ENCODE measurements at places on chromosomes 12 and 14. TPM values are rescaled to one million over a fixed set of nuclear protein-coding genes. Genes with fewer than 3 reads are reported as not detected.

DNA sequence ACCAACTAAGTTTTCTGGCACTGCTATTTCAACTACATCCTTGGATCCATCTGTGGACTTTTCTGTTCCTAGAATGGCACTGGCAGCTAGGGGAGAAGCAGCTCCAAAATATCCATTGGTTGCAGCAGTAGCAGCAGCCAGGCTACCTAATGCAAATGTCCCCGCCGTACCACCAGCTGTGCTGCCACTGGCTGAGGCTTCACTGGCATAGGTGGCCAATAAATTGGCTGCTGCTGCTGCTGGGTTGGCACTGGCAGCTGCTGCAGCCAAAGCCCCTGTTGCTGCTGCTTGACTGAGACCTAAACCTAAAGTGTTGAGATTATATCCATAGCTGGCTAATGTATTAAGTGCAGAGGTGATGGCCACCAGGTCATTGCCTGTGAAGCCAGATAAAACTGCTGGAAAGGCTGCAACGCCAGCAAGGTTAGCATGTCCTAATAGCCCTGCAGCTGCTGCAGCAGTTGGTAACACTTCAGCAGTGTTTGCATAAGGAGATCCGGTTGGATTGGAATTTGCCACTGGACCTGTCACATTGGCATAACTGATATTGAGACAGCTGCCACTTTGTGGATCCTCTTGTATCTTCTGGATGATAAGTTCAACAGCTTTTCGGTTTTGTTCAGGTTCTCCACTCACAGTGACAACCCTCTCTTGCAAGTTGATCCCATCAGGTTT is 149.5 kb downstream of the NOVA1 start:
- peaks cover 9% of the 10 kb centered on the region for H3K36me3 ChIP-seq
- DNase-seq: no peak
- H3K27ac ChIP-seq: no peak overlapping the region
- H3K4me3 ChIP-seq: no peak overlapping the region

- no peaks in the 10 kb centered on the region for H3K27me3 ChIP-seq
- H3K36me3 ChIP-seq: no peaks in the 10 kb centered on the region
- H3K27ac ChIP-seq: no peak overlapping the region
- no peak for DNase-seq
Observed at GRCh38 chr12:1073652-1074051, 82.6 kb downstream of the ERC1 start.

GRCh38 chr14:104420990-104421389 is 158.6 kb upstream of the C14orf180 start:
- no peaks in the 10 kb centered on the region for H3K4me1 ChIP-seq
- H3K4me3 ChIP-seq: no peak overlapping the region
- DNase-seq: no peak
- H3K27me3 ChIP-seq: peaks cover 10% of the 10 kb centered on the region

DNA sequence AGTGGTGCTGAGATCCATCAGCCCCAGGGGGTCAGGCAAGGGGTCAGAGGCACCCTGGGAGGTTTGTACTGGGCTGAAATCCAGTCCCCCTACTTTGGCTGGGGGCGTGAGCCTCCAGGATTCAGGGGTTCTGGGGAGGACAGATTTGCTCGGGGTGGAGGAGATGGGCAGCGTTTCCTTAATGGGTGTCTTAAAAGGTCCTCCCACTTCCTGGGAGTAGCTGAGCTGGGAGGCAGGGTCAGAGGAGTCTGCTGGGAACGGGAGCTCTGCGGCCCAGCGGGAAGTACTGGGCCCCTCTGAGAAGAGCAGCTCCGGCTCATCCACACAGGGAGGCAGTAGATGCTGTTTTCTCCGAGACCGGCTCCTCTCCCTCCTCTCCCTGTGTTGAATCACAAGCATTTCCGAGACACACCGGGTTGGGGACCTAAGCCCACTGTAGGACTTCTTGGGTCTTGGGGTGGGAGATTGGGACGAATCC is 2.1 kb upstream of the TEX52 start:
- no peaks in the 10 kb centered on the region for H3K4me1 ChIP-seq
- no peak for DNase-seq
- H3K27me3 ChIP-seq: no peaks in the 10 kb centered on the region
- no peak overlapping the region for H3K27ac ChIP-seq
- peaks cover 11% of the 10 kb centered on the region for H3K36me3 ChIP-seq
- H3K4me3 ChIP-seq: no peak overlapping the region

- DNase-seq: no peak
- H3K4me1 ChIP-seq: no peaks in the 10 kb centered on the region
- H3K36me3 ChIP-seq: no peaks in the 10 kb centered on the region
- H3K27me3 ChIP-seq: no peaks in the 10 kb centered on the region
- H3K4me3 ChIP-seq: no peak overlapping the region
Observed at GRCh38 chr12:105317942-105318621, 12.4 kb upstream of the C12orf75 start.

The GLIPR1L1 gene
- not detected for total RNA-seq

The SMIM41 gene
- total RNA-seq: 78.7 TPM

The TAS2R30 gene
- total RNA-seq: 6.3 TPM

The KCNH5 gene
- not detected for total RNA-seq

Data from tibial nerve (tissue), 4 donors.